ENCODE measurements at places on chromosomes 6 and 20.

- DNase-seq = peak; percentile 42
Observed at GRCh38 chr6:170295510-170296422, 4.9 kb upstream of the DLL1 start.

DNA sequence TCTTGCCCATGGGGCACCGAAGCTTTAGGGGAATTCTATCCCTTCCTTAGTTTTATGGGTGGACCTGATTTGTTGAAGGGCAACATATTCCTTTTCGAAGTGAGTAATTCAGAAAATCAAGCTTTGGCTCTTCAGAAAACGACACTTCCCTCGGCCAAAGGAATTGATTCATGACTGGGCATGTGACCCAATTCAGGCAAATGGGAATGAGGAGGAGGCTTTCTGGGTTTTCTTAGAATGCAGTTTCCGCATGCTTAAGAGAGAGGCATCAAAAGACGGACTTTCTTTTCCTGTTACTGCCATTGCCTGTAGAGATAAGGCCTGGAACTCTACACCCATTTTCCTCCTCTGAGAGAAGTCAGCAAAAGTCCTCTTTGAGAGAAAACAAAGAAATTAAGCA lies 179.5 kb downstream of the RFPL4B start:
- DNase-seq = no peak

GRCh38 chr6:39929733-39930461 lies 4.4 kb downstream of the MOCS1 start:
- DNase-seq = no peak

DNA sequence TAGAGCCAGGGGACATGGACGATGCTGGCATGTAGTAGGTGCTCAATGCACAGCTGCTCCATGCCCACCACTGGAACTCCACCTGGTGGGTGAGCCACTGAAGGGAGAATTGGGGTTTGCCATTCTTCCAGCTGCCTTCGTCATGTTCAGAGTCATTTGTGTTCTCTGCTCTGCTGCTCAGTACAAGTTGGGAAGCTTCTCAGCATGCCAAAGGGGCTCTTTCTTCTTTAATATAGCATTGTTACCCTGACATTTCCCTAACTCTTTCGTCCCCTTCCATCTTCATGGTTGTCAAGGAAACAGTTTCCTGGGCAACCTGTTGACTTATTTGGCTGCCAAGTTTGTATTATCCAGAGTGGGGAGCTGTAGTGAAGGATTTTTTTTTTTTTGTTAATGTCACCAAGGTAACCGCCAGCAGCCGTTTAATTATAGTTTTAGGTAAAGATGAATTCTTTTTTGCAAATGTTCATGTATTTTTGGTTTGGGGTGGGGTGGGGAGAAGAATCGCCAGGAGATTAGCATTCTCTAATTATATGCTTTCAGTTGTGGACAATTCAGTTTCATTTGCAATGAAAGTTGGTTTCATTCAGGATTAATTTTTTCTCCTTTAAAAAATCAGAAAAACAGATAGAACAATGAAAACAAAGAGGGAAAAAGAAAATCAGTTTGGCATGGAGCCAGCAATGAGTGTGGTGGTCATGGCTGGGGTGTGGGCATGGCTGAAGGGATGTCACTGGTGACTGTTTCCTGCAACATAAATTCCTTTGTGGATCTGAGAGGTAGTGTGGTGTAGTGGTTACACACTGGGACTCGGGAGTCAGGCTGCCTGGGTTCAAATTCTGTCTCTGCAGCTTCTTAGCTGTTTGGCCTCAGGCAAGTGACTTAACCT lies 73.0 kb upstream of the KCNG1 start:
- DNase-seq = no peak

DNA sequence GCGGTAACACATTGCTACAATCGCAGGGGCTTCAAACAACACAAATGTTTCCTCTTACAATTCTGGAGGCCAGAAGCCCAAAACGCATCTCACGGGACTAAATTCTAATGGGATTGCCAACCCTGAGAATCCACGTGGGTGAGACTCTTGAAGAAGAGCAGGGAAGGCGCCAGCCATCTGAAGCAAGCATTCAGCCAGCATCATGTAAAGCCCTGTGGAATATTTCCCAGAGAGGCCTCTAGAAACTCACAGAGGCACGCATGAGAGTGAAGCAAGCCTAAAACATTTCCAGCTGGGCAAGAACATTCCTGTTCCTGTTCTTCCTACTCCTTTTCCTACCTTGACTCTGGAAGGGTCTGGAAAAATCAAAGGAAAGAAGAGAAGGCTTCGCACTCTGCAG lies 19.6 kb upstream of the FNDC1 start:
- no peak for DNase-seq

GRCh38 chr20:31922181-31922580 lies 29.7 kb downstream of the PDRG1 start:
- DNase-seq = no peak

GRCh38 chr6:1621070-1621701 lies 11.5 kb downstream of the FOXC1 start:
- no peak for DNase-seq

DNA sequence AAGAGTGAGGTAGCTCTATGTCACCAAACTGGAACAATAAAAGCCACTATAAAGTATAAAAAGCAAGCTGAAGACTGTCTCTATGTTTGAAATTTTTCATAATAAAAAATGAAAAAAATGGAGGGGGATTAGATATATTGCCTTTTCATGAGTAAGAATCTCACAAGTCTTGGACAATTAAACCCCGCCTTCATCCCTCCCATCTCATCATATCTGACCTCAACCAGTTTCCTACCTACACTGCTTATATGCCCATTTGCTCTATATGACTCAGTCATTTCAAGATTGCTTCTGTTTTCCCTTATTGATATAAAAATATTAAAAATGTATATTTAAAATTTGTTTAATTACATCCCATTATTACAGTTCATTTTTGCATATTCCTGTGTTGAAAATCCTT lies 2.9 kb upstream of the TRIM39 start:
- no peak for DNase-seq

DNA sequence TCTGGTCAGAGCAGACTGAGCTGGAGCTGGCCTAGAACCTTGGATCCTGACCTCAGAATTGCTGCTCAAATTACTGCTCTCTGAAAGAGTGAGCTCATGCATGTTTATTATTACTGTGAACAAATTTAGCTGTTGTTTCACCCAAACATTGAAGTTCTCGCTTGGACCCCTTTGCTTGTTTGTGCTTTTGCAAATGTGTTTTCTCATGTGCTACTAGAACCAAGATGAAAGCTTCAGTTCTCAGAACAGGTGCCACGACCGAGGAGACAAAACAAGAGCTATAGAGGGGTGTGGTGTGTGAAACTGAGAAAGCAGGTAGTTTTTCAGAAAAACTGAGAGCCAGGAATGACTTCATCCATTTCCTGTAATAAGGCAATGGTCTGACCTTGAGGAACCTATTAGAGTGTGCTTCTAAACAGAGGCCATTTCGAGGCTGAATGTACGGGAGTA lies 50.0 kb upstream of the ESR1 start:
- no peak for DNase-seq

DNA sequence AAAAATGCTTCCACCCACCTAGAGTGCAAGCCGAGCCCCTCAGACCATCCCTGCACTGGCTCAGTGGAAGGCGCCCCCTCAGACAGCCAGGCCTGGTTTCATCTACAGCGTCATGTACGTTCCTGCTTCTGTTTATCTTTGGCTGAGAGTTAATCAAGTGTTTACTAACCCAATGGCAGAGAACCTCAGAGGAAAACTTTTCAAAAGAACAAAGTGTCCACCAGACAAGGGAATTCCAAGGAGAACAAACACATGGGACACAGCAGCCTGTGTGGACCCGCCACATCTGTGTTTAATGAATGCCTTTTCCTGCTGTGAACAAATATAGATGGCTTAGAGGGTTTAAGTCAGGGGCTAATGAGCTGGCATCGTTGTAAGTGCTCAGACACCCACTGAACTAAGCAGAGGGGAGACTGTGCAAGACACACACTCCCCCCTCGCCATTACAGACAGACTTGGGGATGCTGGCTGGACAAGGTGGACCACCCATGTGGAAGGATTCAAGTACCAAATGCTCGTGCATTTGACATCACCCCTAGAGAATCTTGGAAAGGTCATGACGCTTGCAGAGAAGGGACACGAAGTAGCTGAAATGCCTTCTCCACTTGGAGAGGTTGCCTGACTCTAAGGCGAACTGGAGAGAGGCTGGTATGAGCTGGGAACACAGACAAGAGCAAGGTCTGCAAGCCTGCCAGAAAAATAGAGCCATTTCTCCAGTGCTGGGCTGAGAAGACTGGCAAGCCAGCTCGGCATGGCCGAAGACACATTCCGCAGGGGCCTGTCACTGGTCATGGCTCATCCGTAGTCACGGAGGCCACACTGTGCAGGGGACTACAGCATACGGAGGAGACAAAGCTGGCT lies 53.5 kb upstream of the NXT1 start:
- DNase-seq = no peak

DNA sequence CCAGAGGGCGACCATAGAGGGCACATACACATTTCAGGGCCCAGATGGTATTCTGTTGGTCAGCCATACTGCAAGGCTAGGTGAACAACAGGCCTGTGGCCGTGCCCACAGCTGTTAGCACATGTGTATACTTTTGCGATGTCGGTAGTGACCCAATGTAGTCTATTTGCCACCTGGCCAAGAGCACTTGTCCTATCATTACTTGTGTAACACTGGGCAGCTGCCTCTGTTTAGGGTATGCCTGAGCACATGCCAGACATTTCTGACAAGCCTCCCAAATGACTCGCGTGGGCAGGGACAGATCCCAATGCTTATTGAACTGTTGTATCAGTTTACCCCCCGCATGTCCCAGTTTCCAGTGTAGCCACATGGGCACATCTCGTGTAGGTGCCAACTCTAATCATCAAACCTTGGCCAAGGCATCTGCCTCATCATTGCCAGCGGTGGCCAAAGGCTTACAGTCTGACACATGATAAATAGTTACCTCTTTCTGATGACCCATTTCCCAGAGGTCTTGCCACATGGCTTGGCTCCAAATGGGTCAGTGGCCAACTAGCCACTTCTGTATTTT lies 74.4 kb upstream of the FBXL4 start:
- no peak for DNase-seq

Data from activated naive CD4-positive, alpha-beta T cell treated with anti-CD3 and anti-CD28 coated beads, Interleukin-2, amount 50 U/mL, for 72 hours (primary cell).